ENCODE measurements at places on chromosomes 7 and 10.

DNA sequence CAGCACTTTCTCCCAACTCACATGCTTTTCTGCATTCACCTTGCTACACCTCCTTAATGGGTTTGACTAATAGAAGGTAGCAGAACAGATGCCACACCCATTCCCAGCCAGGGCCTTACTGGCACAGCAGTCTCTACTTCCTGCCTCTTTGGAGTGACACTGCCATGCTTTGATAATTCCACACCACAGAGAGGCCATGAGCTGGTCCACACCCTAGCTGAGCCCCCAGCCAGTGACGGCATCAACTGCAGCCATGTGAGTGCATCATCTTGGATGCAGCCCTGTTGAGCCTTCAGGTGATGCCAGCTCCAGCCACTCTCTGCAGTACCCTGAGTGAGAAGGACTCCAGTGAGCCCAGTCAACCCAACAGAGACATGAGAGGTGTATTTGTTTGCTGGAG is 27.5 kb upstream of the EZH2 start:
- peak; percentile 37 for DNase-seq

- no peak for DNase-seq
Observed at GRCh38 chr10:77904100-77904840, 22.3 kb downstream of the DLG5 start.

DNA sequence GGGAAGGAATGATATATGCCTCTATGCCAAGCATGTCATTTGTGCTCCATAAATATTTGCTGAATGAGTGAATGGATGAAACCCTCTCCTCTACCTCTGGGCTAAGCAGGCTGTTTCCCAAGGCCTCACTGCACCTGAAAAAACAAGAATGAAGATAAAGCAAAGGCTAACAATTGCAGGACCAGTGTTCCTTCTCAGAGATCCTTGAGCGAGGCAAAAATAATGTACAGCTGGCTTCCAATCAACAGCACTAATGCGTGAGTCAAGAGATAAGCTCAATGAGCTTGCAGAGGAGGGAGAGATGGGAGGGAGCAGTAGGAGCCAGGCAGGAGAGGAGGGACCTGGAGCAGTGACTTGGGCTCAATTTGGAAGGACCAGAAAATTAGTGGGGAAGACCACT is 144.5 kb upstream of the NFE2L3 start:
- DNase-seq: no peak

DNA sequence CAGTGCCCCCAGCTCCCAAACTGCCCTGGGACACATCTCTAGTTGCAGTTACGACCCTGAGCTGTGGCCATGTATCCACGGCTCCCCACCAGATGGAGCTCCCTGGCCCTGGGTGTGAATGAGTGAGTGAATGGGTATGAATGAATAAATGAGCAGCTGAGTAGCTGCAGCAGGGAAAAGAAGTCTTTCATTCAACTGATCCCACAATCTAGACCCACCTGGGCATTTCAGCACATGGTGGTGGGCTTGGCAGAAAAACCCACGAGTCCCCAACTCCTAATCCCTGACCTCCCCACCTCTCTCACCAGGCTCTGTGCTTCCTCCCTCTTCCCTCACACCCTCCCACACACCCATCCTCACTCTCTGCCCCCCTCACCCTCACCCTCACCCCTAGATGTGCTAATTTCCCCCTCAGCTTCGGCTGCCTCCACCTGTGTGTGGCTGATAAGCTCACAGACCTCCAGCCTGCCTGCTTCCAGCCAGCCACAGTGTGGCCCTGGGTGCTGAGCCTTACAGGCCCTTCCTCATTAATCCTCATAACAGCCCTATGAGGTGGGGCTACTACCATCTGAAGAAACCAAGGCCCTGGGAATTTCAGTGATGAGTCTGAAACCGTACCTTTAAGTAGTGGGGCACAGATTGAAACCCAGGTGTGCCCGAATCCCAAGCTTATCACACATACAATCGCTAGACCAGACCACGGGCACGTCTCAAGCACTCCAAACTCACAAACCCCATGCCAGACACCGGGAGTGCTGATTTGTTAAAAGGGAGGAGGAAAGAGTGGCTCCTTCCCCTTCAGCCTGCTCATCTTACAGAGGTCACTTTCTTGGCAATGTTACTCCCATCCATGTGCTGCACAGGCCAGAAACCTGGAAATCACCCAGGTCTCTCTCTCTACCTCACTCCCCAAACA is 2.2 kb upstream of the ATP6V1F start:
- DNase-seq: peak; percentile 10

DNA sequence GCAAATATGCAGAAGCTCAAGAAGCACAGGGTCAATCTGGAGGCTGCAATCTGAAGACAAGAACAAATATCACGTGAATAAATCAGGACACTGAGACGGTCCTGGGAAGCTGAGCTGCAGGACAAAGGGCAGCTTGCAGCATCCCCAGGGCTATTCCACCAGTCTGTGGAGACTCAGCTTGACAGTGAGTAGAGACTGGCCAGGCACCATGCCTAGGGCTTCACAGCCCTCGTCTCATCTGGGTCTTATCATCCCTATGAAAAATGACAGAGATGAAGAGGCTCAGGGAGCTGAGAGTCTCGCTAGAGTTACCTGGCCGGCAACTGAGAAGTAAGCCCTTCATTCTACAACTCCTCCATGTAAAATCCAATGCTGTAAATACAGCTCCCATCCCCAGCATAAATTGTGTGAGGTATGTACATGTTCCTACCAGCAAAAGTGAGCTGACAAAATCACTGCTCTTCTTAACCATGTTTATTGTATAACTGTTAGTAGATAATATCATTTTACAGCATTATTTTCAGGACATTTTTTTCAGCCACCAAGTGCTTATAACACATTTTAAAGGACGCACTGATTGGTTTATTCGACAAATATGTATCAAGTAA is 186.6 kb upstream of the IGFBP3 start:
- no peak for DNase-seq

GRCh38 chr7:36735172-36735571 is 10.9 kb upstream of the AOAH start:
- DNase-seq: no peak

DNA sequence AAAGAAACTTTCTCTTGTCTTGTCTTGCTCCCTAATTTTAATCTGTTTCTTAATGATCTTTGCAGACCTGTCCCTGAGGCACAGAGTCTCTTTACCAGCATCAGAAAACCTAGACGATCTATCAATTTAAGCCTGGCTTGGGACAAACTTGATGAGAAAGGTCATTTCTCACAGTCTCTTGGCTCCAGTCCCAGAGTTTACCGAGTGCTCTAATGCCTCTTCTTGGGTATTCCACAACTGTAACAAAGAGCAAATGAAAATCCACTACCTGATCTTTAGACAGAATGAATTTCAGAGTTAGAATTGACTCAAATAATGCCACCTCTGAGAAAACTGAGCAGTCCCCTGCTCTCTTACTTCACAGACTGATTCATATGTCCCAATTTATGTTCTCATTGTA is 106.4 kb upstream of the DNAJB12 start:
- DNase-seq: no peak

GRCh38 chr10:84531396-84531795 is 203.0 kb downstream of the CCSER2 start:
- DNase-seq: peak; percentile 66

GRCh38 chr10:52332815-52333214 is 18.7 kb downstream of the DKK1 start:
- DNase-seq: no peak

DNA sequence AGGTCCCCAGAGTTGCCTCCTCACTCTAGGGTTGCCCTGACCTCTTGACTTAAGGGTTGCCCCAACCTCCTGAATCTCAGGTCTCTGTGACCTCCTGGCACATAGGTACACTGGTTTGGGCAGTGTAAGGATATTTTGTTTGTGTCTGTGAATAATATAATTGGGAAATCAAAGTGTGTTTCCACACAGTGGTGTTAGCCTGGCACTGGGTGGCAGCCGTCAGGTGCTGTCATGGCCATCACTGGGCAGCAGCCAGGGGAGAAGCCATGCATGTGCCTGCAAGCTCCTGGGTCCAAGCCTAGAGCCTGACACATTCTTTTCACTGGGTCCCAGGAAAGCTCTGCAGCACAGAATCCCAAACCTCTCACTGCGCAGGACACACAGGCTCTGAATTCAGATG is 3.6 kb upstream of the CCDC201 start:
- no peak for DNase-seq

DNA sequence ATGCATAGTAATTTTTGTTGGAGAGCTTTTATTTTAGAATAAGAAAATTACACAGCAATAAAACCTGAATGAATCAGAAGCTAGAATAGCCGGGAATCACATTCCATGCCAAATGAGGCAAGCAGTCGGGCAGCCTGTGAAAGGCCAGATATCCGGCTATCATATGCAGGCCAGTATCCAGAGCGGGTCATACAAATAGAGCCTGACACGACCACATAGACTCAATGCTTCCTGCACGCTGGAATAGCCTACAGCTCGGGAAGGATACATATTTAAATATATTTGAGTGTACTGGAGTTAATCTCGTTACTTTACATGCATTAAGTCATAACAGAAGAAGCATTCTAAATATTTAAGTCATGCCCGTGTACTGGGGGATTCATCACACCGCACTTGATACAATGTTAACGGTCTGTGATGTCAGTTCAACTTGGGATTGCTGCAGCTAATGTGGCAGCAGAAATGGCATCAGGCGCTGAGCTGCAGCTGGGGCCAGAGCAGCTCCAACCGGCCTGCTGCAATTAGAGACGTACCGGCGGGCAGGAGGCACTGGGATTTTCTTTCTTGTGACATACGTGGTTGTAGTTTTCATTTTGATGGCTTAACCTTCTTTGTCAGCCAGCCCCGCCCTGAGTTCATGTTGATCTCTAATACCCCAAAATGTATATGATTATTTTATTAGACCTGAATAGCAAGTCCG is 112.0 kb downstream of the EBF3 start:
- DNase-seq: no peak

- no peak for DNase-seq
Observed at GRCh38 chr7:39280337-39280736, 285.9 kb upstream of the YAE1 start.

DNA sequence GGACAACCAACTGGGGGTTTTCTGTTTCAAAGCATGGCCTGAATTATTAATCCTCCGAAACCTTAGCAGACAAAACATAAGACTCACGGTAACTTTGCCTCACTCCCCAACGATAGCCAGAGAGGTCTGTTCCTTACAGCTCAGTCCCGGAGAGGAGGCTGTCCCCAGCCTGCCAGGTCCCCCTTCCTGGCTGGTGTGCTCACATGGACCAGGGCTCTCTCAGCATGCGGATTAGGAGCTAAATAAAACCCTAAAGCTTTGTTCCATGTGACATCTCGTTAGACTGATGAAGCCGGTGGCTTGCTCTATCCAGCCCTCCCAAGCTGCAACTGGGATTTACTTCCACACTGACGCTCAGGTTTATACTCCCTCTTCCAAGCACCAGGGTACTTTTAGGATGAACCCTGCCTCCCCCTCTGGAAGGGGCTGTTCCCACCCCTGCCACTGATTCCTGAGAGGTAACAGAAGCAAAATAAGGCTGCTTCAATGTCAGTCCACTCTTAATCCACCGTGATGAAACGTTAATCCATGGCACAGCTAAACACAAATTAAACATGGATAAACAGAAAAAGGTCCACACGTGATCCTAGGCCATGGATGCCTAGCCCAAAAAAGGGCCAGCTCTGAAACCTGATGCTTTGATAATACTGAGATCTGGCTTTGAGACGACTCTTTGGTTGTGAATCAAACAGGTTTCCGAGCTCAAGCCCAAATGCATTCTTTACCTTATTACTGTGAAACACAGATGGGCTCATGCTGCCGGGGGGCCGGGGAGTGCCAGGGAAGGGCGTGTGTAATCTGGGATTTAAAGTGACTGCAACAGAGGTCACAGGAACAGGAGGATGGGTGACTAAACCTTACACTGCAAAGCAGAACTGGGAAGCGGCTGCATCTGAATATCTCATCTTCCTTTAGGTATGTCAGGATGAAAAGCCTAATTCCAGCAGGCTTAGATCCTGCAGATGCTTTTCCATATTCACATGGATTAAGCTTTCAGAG is 86.2 kb downstream of the ZRANB1 start:
- peak; percentile 46 for DNase-seq

GRCh38 chr10:20893297-20893696 is 3.8 kb downstream of the NEBL start:
- DNase-seq: no peak

DNA sequence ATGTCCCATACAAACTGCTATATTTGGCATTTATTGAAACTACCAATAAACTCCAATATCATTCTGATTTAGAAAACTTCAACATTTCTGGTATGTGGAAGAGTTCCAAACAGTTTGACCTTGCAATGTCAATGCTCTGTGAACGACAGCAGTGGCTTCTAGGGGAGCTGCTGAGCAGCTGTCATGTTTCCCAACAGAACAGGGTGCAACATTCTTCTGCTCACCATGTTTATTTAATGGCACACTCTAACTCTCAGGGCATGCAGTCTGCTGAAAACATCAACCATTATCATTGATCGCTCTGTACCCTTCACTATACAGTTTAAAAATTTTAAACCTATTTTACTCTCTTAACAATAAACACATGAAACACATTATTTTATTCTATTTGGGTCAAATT is 25.9 kb downstream of the LMOD2 start:
- no peak for DNase-seq

- DNase-seq: no peak
Observed at GRCh38 chr10:58782876-58783851, 270.5 kb downstream of the BICC1 start.

DNA sequence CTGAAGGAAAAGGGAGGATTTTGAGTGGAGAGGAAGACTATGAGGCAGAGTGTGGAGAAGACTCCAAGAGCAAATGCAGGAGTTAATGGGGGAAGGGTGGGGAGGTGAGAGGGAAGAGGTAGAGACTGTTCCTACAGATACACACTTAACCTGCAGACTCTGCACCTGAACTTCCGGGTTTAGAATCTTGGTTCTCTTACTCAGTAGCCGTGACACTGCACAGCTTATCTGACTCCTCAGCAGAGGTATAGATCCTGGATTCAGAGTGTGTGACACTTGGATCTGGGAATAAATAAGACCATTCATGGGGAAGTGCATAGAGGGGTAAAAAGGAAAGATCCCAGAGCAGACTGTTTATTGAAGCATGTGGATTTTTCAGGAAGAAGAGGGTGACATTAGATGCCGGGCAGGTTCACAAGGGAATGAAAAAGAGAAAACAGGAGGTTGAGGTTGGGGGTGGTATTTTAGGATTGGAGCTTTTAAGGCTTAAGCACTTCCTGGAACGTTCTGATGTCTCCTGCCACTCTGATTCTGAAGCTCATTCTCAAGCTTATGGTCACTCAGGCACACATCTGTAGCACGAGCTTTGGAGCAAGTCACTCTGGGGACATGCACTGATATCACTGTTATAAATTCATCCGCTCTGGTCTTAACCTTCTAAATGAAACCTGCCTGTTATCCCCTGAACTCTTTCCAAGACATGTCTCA is 5.7 kb upstream of the ZC3HAV1L start:
- no peak for DNase-seq

GRCh38 chr7:111982133-111982532 is 224.1 kb downstream of the DOCK4 start:
- no peak for DNase-seq

GRCh38 chr7:145293754-145294153 is 457.9 kb upstream of the TPK1 start:
- no peak for DNase-seq

- peak; percentile 60 for DNase-seq
Observed at GRCh38 chr7:27196287-27196767, 3.6 kb downstream of the HOXA13 start.

GRCh38 chr7:45573661-45574415 is at the start of gene ADCY1:
Gene ADCY1, plus strand, starts transcription at chr7:45574368. Its CDS starts 176 bp downstream, at chr7:45574544.
- no peak for DNase-seq

GRCh38 chr10:35456153-35456720 is 119.9 kb downstream of the CCNY start:
- DNase-seq: no peak

All from bronchial epithelial cell (primary cell).